ENCODE measurements at places on chromosomes 7 and 10.

- DNase-seq: no peak
Observed at GRCh38 chr7:44629829-44630522, 23.5 kb downstream of the OGDH start.

GRCh38 chr7:26099236-26099635, 52.8 kb upstream of the NFE2L3 start:
- no peak for DNase-seq

- DNase-seq: no peak
Observed at GRCh38 chr7:28754027-28754426, 204.1 kb downstream of the TRIL start.

DNA sequence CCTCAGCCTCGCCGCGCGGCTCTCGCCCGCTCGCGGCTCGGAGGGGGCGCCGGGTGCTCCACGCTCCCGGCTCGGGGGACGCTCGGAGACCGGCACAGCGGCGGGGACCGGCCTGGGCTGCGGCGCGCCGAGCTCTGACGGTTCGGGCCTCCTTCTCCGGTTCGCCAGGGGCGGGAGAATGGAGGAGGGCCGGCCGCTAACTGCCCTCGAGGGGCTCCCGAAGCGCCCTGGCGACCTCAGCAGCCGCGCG, 232 bp upstream of the GRID1 start:
- peak; percentile 16 for DNase-seq

GRCh38 chr7:169276-170172, 22.8 kb upstream of the FAM20C start:
- DNase-seq: no peak

DNA sequence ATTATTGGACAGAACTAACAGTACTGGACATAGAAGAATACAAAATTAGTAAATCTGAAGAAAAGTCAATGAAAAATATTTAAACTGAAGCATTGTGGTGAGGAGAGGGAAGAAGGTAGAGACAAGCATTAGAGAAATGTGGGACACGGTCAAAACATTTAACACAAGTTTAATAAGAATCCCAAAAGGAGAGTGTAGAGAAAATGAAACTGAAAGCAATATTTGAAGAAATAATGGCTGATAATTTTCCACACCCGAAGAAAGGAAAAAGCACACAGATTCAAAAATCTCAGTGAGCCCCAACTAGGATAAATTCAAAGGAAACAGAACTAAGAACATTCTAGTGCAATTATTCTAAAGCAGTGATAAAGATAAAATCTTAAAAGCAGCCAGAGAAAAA, 126.4 kb upstream of the LRRTM3 start:
- no peak for DNase-seq

- no peak for DNase-seq
Observed at GRCh38 chr10:86944907-86945306, 12.5 kb downstream of the MMRN2 start.

GRCh38 chr10:97737770-97738265, 890 bp downstream of the ZFYVE27 start:
- no peak for DNase-seq

- DNase-seq: no peak
Observed at GRCh38 chr10:86849181-86849894, 92.9 kb downstream of the BMPR1A start.

DNA sequence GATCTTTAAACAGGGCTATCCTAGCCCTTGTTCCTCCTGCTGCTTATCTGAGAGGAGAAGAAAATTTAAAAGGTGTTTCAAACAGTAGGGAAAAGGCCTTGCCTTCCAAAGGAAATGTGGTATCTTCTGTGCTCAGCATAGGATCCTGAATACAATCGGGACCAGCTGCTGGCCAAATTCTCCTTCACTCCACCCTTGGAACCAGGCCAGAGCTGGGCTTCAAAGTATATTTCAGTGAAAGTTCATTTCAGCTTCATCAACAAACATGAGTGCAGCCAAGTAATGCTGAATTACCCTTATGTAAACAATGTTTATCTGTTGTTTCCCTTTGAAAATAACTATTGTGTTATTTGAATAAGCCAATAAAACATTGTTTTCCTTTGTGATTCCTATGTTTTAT, 146.5 kb upstream of the MEOX2 start:
- DNase-seq: peak; percentile 75

- DNase-seq: no peak
Observed at GRCh38 chr10:22723783-22724182, 9.4 kb upstream of the PIP4K2A start.

GRCh38 chr10:86755740-86756510, 494 bp upstream of the BMPR1A start:
- peak; percentile 77 for DNase-seq

GRCh38 chr7:30826181-30826580, 55.0 kb downstream of the MINDY4 start:
- DNase-seq: no peak

GRCh38 chr7:134504660-134505164, 22.7 kb upstream of the AKR1B10 start:
- DNase-seq: no peak

GRCh38 chr10:132456881-132457280, 59.9 kb downstream of the PWWP2B start:
- DNase-seq: no peak

Data from NCI-H1105 (cell line).